ENCODE measurements at places on chromosomes 1 and 21. TPM values are rescaled to one million over a fixed set of nuclear protein-coding genes. Genes with fewer than 3 reads are reported as not detected.

The AUNIP gene
- total RNA-seq = 3.5 TPM

The NR1I3 gene
- not detected for total RNA-seq

The GNG4 gene
- 7.3 TPM for total RNA-seq

The FAM167B gene
- total RNA-seq = 5.2 TPM

The SNX7 gene
- total RNA-seq = 51.2 TPM

The NEK2 gene
- 10.0 TPM for total RNA-seq

The IQGAP3 gene
- total RNA-seq = 24.2 TPM

The MYCL gene
- total RNA-seq = not detected

The DCDC2B gene
- not detected for total RNA-seq

The SFN gene
- total RNA-seq = 0.32 TPM

The CHD5 gene
- total RNA-seq = under 0.01 TPM

The LCE2B gene
- not detected for total RNA-seq

The OR1C1 gene
- total RNA-seq = not detected

The TGFBR3 gene
- total RNA-seq = 15.8 TPM

The AGMAT gene
- total RNA-seq = 2.6 TPM

The TNNI3K gene
- 1.3 TPM for total RNA-seq

The STUM gene
- total RNA-seq = under 0.01 TPM

The THEM5 gene
- total RNA-seq = not detected

The TRIM17 gene
- total RNA-seq = 0.43 TPM

The RNU1-2 gene
- not detected for total RNA-seq

The LYPD8 gene
- total RNA-seq = under 0.01 TPM

The AMY1C gene
- not detected for total RNA-seq

The FNBP1L gene
- 5.8 TPM for total RNA-seq

The SPRR2B gene
- not detected for total RNA-seq

The POMGNT1 gene
- total RNA-seq = 52.8 TPM

The AIDA gene
- total RNA-seq = 39.3 TPM

The TBX15 gene
- total RNA-seq = under 0.01 TPM

The SAMD11 gene
- total RNA-seq = 2.2 TPM

The DNAJC28 gene
- total RNA-seq = 1.9 TPM

The PTAFR gene
- under 0.01 TPM for total RNA-seq

The MTARC2 gene
- total RNA-seq = 4.2 TPM

The DRAXIN gene
- not detected for total RNA-seq

The ACTA1 gene
- total RNA-seq = not detected

The GBP2 gene
- 59.9 TPM for total RNA-seq

The GJA5 gene
- under 0.01 TPM for total RNA-seq

The RPTN gene
- total RNA-seq = not detected

The UBE4B gene
- total RNA-seq = 42.8 TPM

The SFT2D2 gene
- total RNA-seq = 47.1 TPM

The RAB13 gene
- 36.7 TPM for total RNA-seq

The LRRC53 gene
- not detected for total RNA-seq

The DENND2D gene
- 4.3 TPM for total RNA-seq

The HAO2 gene
- total RNA-seq = not detected

The ZNF593OS gene
- 0.32 TPM for total RNA-seq

The CFAP141 gene
- not detected for total RNA-seq

The NPPB gene
- total RNA-seq = 4.7 TPM

The LCE1A gene
- not detected for total RNA-seq

The KRTAP21-2 gene
- not detected for total RNA-seq

The PTCH2 gene
- 0.32 TPM for total RNA-seq

The CHRNB2 gene
- total RNA-seq = not detected

The HTR1D gene
- total RNA-seq = 2.3 TPM

All from fibroblast of villous mesenchyme (primary cell).